ENCODE measurements at places on chromosomes 3 and 15. TPM values are rescaled to one million over a fixed set of nuclear protein-coding genes. Genes with fewer than 3 reads are reported as not detected.

DNA sequence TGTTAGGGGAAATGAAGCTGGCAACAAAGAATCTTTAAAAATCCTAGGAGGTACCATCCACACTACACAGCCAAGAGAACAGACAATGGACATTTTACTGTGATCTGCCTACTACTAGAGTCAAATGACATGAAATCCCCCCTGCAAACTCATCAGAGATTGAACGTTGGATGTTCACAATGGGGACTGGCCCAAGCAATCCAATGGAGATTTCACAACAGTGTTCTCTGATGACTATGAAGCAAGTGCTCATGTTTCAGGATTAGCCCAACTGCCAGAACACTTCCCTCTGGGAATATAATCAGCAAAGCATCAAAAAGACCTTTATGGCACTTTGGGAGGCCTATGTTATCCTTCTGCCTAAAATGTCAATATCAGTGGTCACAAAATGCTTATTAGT lies 97.8 kb downstream of the IGSF11 start:
- no peak overlapping the region for H3K27ac ChIP-seq
- no peak for DNase-seq
- no peak overlapping the region for H3K4me3 ChIP-seq
- H3K36me3 ChIP-seq = no peaks in the 10 kb centered on the region

The ST8SIA2 gene
- 0.46 TPM for total RNA-seq

- H3K36me3 ChIP-seq = no peaks in the 10 kb centered on the region
- H3K27ac ChIP-seq = no peak overlapping the region
- H3K4me1 ChIP-seq = no peaks in the 10 kb centered on the region
- DNase-seq = no peak
Observed at GRCh38 chr3:17138246-17139039, 253.7 kb downstream of the PLCL2 start.

The ANKUB1 gene
- total RNA-seq = 3.8 TPM

The NEK10 gene
- total RNA-seq = 2.7 TPM

The SLC2A2 gene
- total RNA-seq = not detected

The PAQR5 gene
- 1.7 TPM for total RNA-seq

DNA sequence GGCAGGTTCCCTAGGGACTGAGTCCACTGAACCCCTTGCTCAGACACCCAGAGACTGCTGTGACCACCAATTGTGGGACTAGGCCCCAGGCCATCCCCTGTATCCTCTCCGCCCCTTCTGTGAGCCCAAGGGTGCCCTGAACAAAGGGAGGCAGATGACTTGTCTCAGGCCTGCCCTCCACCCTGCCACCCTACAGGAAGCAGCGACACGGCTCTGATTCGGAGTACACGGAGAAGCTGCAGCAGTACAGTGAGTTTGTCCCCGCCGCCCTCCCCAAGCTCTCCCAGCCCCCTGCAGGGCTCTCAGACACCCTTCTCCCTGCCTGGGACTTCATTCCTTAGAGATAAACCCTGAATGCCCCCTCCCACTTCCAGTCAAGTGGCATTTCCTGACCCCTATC lies 16.6 kb downstream of the EPHB3 start:
- no peak overlapping the region for H3K4me3 ChIP-seq
- peaks cover 7% of the 10 kb centered on the region for H3K4me1 ChIP-seq
- DNase-seq = no peak
- no peaks in the 10 kb centered on the region for H3K27me3 ChIP-seq

GRCh38 chr15:68027388-68027787 lies 26.7 kb upstream of the PIAS1 start:
- H3K4me3 ChIP-seq = no peak overlapping the region
- no peaks in the 10 kb centered on the region for H3K4me1 ChIP-seq
- H3K36me3 ChIP-seq = no peaks in the 10 kb centered on the region
- DNase-seq = no peak
- H3K27ac ChIP-seq = no peak overlapping the region

The CAPN3 gene
- 8.0 TPM for total RNA-seq

The LRTM1 gene
- total RNA-seq = not detected

DNA sequence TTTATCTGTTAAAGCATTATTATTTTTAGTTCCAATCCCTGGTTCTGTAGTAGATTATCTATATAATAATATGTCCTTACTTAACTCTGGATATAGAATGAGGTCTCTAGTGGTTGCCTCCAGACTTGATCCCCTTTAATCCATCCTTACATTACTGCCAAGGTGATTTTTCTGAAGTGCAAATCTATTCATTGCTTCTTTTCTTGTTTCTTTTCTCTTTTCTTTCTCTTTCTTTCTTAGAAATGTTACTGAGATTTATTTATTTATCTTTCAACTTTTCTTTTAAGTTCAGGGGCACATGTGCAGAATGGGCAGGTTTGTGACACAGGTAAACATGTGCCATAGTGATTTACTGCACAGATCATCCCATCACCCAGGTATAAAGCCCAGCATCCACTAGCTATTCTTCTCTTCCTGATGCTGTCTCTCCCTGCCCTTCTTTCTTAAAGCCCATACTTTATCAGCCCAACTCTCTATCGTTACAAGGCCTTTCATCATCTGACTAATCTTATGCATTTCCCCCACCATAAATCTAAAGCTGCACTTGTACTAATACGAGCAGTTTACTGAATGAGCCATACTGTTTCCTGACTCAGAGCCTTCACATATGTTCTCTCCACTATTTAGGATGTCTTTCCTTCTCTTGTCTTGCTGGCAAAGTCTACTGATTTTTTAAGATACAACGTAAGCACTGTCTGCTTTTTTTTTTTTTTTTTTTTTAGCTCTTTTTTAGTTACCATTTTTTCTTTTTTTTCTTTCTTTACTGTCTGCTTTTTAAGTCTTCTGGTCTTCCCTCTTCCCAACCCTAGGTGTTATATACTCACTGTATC lies 4.6 kb downstream of the GLCE start:
- no peak for DNase-seq
- H3K27ac ChIP-seq = no peak overlapping the region
- no peaks in the 10 kb centered on the region for H3K27me3 ChIP-seq
- H3K36me3 ChIP-seq = no peaks in the 10 kb centered on the region
- H3K4me1 ChIP-seq = no peaks in the 10 kb centered on the region

The MNS1 gene
- total RNA-seq = 1.8 TPM

DNA sequence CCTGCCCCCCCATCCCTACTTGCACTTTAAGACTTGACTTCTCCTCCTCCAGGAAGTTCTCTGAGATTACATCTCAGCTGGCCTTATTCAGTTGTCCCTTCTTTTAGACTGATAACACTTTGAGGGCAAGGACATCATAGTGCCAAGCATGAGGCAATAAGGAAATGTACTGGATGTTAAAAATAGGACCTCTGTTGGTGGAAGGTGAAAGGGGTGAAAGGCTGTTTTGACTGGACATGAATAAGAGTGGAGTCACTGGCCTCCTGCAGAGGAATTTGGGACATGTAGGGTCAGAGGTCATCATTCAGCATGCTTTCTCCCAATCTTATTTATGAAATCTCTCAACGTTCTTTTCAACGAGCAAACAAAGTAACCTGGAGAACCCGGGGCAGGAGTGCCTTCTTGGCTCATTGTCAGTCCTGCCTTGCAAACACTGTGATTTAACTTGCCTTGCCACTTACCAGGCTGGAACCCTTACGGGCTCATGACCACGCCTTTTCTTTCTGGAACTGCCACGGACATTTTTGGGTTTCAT lies 38.6 kb downstream of the TRIM71 start:
- H3K4me1 ChIP-seq = no peaks in the 10 kb centered on the region
- DNase-seq = no peak
- H3K27ac ChIP-seq = no peak overlapping the region
- H3K36me3 ChIP-seq = no peaks in the 10 kb centered on the region
- H3K4me3 ChIP-seq = no peak overlapping the region

- H3K36me3 ChIP-seq = no peaks in the 10 kb centered on the region
- H3K4me1 ChIP-seq = no peaks in the 10 kb centered on the region
- DNase-seq = no peak
- no peak overlapping the region for H3K4me3 ChIP-seq
- no peak overlapping the region for H3K27ac ChIP-seq
Observed at GRCh38 chr3:132432639-132433038, 15.3 kb downstream of the DNAJC13 start.

GRCh38 chr3:41277790-41278465 lies 78.6 kb downstream of the CTNNB1 start:
- H3K27ac ChIP-seq = no peak overlapping the region
- no peaks in the 10 kb centered on the region for H3K27me3 ChIP-seq
- DNase-seq = no peak
- H3K36me3 ChIP-seq = no peaks in the 10 kb centered on the region
- H3K4me1 ChIP-seq = no peaks in the 10 kb centered on the region

GRCh38 chr3:133488785-133489367 lies 84.6 kb upstream of the CDV3 start:
- no peak overlapping the region for H3K4me3 ChIP-seq
- H3K27ac ChIP-seq = no peak overlapping the region
- DNase-seq = no peak
- H3K36me3 ChIP-seq = no peaks in the 10 kb centered on the region

DNA sequence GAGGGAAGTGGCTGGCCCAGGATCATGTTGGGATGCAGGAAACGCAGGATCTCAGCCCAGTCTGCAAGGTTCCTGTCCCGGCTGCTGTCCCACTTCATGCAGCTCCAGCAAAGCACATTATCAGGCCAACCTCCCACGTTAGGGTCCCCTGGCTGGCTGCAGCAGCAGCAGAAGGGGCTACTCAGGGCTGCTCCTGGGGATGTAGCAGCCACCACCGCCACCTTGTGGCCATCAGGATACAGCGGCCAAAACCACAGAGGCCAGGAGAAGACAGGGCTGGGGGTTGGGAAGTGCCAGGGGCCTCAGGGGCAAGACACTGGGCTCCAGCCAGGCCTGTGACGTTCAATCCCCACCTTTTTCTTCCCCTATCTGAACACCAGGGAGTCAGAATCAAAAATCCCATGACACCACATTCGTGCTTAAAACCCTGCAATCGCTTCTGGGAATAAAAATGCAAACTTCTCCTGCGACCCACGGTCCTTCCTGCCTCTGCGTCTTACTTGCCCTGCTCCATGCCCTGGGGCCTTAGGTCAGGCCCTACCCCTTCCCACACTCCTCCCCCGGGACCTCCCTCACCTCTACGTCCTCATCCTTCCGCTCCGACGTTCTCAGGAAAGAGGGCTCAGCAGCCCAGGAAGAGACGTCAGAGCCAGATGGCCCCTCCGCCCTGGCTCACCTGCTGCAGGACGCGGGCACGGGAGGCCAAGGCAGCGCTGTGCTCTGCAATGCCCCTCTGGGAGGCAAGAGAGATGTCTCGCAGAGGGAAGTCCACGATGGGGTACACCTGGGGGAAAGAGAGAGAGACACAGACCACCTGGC lies 21.5 kb downstream of the SSUH2 start:
- peaks cover 5% of the 10 kb centered on the region for H3K4me1 ChIP-seq
- H3K27me3 ChIP-seq = no peaks in the 10 kb centered on the region
- no peak overlapping the region for H3K27ac ChIP-seq
- peak; percentile 82 for DNase-seq
- H3K4me3 ChIP-seq = no peak overlapping the region

DNA sequence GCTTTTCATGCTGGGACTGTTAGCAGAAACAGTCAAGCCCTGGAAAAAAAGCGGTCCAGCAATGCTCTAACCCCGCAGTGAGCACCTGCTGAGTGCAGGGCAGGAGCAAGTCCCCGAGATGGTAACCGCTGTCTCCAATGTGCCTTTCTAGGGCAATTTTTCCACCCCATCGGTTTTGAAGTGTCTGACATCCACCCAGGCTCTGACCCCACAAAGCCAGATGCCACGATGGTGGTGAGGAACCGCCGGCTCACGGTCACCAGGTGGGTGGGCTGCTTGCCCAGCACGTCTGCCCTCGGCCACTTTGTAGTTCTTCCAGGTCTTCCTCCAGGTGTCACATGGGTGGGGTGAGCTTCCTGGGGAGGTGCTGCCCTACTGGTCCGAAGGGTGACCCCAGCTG lies 3.2 kb upstream of the ITIH3 start:
- no peaks in the 10 kb centered on the region for H3K36me3 ChIP-seq
- no peak overlapping the region for H3K4me3 ChIP-seq
- no peak overlapping the region for H3K27ac ChIP-seq
- no peaks in the 10 kb centered on the region for H3K4me1 ChIP-seq
- no peaks in the 10 kb centered on the region for H3K27me3 ChIP-seq
- no peak for DNase-seq

DNA sequence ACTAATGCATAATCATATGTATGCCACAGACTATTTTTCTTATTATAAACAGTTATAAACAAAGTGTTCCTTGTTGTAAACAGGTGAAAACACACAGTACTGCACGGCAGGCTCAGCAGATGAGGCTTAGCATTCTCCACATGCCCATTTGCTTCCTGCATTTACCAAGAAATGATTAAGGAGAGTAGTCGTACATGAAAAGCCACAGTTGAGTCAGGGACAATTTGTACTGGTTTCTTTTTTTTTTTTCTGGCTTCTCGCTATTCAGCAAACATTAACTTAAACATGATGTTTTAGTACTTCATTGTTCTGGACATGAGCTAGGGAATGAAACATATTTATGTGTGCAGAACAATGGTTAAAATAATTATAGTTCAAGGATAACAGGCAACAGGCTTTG lies 63.4 kb downstream of the GHSR start:
- H3K36me3 ChIP-seq = no peaks in the 10 kb centered on the region
- H3K27me3 ChIP-seq = no peaks in the 10 kb centered on the region
- no peak for DNase-seq
- H3K4me1 ChIP-seq = no peaks in the 10 kb centered on the region
- no peak overlapping the region for H3K27ac ChIP-seq
- H3K4me3 ChIP-seq = no peak overlapping the region

The MYO5C gene
- 23.6 TPM for total RNA-seq

The LRRC34 gene
- 3.3 TPM for total RNA-seq

The DGKG gene
- 2.1 TPM for total RNA-seq

GRCh38 chr3:61882253-61882652 lies 320.9 kb downstream of the PTPRG start:
- no peak overlapping the region for H3K27ac ChIP-seq
- no peaks in the 10 kb centered on the region for H3K36me3 ChIP-seq
- DNase-seq = no peak
- no peak overlapping the region for H3K4me3 ChIP-seq

DNA sequence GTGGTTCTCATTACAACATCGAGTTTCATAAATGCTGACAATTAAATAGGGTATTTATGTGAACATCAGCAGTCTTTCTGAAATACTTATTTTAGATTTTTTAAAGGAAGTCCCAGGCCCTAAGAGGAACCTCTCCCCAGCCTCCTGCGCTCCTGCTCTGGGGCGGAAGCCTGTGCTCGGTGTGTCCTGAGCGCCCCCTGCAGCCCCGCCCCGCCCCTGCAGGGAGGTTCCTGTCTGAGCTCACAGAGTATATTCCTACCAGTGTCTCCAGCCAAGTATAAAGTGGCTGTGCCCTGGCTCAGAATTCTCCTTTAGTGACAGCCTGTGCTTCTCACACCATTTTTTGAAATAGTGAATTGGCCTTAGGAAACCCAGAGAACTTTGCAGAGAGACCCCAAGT lies 567.9 kb downstream of the GOLGA6L6 start:
- no peaks in the 10 kb centered on the region for H3K27me3 ChIP-seq
- no peaks in the 10 kb centered on the region for H3K4me1 ChIP-seq
- no peak overlapping the region for H3K27ac ChIP-seq
- no peak for DNase-seq
- no peak overlapping the region for H3K4me3 ChIP-seq
- no peaks in the 10 kb centered on the region for H3K36me3 ChIP-seq

DNA sequence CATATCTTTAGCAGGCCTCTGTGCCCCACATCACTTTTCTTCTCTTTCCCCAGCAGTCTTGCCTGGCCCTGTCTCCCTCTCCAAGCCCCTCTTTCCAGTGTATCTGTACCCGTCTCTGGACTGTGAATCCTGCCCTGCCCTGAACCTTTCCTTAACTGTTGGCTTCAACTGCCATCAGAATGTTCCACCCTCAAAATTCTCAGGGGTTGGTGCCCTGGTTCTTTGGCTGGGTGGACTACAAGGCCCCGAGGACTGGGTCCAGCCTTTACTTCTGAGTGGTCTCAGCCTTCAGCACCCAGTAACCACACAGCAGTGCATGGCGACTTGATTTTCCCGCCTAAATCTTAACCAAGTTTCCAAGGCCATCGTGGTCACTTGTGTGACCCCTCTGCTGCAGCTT lies 333.5 kb upstream of the RGMA start:
- H3K27ac ChIP-seq = no peak overlapping the region
- H3K4me1 ChIP-seq = no peaks in the 10 kb centered on the region
- no peak for DNase-seq
